Renal cortical epithelial cell (primary cell): ENCODE measurements at places on chromosomes 1 and 21. TPM values are rescaled to one million over a fixed set of nuclear protein-coding genes. Genes with fewer than 3 reads are reported as not detected.

Gene PGBD5
- total RNA-seq = 19.7 and 54.5 TPM in 2 replicates

Gene VCAM1
- total RNA-seq = 57.8 and 242 TPM in 2 replicates

Gene DENND2D
- 33.4 and 35.3 TPM in 2 replicates for total RNA-seq

Gene MCM3AP
- total RNA-seq = 39.4 and 81.7 TPM in 2 replicates

DNA sequence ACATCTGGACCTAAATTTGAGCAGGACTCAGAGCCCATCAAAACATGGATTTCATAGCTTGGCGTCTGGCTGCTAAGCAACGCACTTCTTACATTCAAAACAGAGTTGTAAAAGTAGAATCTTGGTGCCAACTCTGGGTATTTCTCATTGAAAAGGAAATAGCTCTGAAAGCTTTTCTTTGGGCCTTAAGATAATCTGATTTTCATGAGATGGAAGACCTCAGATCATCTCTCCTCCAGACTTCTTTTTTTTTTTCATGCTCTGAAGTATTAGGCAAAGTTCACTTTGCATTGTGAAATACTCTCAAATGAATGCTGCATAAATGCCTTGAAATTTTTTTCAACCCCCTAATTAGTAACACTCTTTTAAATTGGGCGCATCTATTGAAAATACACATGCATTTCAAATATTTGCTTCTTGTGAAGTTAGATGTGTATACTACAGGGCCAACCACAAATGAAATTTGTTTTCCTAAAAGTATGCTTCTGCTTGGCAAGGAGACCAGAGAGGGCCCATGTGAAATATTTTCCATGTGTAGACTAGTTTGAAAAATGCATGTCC lies 4.2 kb downstream of the ADAMTS5 start:
- DNase-seq = no peak

- peak; percentile 67 for DNase-seq
Measured at GRCh38 chr1:61742620-61743430, 545 bp downstream of the PATJ start.

DNA sequence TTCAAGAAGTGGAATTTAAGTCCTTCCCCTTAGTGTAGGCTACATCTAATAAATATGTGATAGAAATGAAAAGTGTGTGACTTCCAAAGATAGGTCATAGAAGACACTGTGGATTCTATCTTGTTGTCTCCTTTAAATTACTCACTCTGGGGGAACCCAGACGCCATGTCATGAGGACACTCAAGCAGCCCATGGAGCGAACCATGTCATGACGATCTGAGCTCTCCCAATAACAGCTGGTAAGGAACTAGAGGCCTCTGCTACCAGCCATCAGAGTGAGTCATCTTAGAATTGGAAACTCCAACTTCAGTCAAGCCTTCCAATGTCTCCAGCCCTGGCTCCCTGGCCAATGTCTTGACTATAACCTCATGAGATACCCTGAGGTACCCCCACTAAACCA lies 6.3 kb downstream of the COA7 start:
- DNase-seq = no peak

DNA sequence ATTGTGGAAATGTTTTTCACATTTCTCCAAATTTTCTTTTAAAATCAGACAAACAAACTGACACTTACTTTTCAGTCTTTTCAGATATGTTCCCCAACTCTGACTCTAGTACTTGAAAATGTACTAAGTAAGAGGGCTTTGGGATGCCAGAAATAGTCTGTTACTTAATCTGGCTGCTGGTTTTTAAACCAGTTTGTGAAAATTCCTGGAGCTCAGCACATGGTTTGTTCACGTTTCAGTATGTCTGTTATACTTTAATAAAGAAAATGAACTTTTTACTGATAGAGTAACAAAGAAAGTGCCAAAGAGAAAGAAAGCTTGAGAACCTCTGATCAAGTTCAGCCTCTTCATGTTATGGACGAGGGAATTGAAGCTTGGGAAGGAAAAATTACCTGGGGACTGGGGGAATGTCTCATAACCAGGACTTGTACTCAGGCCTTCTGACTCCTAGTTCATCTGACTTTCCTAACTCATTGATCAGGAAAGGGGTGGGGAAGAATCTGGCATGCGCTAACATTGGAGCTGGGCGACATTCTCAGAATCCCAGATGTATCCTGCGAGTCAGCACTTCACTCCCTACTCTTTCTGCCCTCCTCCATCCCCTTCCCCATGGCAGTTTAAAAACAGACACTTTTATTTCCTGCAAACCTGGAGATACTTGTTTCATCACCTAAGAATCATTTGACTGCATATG lies 30.8 kb upstream of the DNAJC6 start:
- no peak for DNase-seq

DNA sequence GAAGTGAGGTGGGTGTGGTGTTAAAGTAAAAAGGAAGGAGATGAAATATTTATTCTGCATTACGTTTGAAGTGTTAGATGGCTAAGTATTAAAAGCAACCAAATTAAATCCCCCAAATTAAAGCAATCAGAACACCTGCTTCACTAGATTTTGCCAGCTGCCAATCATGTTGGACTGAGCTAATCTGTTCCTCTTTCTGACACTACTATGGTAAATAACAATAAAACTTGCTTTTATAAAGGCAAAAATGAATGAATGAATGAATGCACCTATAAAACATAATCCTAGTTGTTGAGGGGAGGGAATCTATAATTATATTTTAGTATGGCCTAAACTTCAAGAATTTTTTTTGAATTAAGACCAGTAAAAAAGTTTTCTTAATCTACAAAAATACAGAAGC lies 51.0 kb downstream of the RAB3GAP2 start:
- no peak for DNase-seq

DNA sequence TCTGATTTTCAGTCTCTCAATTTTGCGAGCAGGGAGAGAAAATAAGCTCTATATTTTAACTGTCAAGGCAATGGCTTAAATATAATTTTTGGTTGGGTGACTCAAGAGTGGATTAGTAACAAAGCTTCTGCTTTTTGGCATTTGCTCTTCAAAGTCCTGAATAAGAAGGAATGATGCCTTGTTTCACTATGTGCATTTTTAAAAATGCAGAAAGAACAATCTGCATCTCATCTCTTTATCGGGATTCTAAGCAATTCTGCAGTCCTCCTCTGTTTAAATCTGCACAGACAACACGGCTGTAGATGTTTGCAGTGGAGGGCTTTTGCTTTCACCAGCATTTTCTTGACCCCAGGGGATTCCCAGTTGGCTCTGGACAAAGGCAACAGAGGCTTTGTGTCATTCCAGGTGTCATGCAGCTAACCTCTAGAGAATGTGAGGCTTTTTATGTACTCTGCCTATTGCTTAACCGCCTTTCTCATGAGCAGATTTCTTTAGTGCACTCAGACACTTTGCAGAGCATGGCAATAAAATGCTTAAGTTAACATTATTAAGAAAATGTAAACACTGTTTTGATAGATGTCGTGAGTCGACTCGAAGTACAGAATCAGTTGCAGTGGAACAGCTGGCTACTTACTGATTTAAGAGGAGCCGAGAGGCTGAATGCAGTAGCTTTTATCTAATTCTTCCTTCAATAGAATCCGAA lies 783.2 kb upstream of the NEGR1 start:
- DNase-seq = peak; percentile 18

GRCh38 chr1:6260961-6261614 lies at the start of gene GPR153:
Gene GPR153 (minus strand): TSS chr1:6261098. CDS start chr1:6254905, 6,193 bp downstream.
- DNase-seq = no peak
